ENCODE measurements at places on chromosomes 13 and 19.

GRCh38 chr13:49110913-49111170, 109.3 kb upstream of the MLNR start:
- no peak overlapping the region for H3K4me3 ChIP-seq
- peaks cover 9% of the 10 kb centered on the region for H3K36me3 ChIP-seq
- no peak overlapping the region for H3K27ac ChIP-seq

- H3K4me1 ChIP-seq, result peaks cover 58% of the 10 kb centered on the region
- H3K4me3 ChIP-seq, result no peak overlapping the region
- H3K27ac ChIP-seq, result peak overlapping the region; percentile 61
- DNase-seq, result peak; percentile 94
- H3K27me3 ChIP-seq, result no peaks in the 10 kb centered on the region
These were observed 10.0 kb downstream of the CFD start for GRCh38 chr19:869245-870177.

DNA sequence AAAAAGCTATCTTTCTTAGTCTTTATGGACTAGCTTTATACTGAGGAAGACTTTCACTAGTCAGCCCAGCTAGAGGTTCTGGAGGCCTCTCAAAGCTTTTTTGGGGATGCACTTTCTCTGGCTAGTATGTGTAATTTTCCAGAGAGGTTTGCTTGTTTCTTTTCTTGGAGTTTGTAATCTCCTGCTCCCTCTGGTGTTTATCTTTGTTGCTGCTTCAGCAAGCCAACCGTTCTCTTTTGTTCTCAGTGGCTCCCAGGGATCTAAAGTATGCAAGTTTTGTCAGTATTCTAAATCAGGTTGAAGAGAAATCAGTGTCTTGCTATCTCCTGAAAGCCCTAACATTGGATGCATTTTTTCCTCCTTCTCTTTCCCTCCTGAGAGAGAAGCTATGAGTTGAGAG, 121.1 kb upstream of the MYO16 start:
- H3K4me1 ChIP-seq, result no peaks in the 10 kb centered on the region
- H3K4me3 ChIP-seq, result no peak overlapping the region
- no peaks in the 10 kb centered on the region for H3K27me3 ChIP-seq
- H3K36me3 ChIP-seq, result no peaks in the 10 kb centered on the region
- peak; percentile 41 for DNase-seq
- no peak overlapping the region for H3K27ac ChIP-seq

DNA sequence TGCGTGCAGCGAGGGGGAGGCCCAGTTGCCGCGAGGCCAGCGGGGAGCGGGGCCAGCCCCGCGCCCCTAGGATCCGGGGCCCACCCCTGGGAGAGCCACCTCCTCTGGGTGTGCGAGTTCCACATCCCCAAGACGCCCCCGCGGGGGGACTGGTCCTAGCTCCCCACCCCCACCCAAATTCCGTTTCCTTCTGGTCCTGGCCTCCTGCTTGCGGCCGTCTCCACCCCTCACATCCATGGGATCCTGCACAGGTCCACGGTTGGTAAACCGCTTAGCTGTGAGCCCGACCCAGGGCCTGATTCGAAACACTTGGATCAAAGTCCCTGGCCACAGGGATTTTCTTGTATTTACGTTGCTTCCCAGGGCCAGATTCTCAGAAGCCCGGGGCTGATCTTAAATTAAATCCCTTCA, 324 bp upstream of the FBXO17 start:
- peak; percentile 61 for DNase-seq
- H3K4me1 ChIP-seq, result peaks cover 17% of the 10 kb centered on the region
- H3K4me3 ChIP-seq, result peak overlapping the region; percentile 83
- peak overlapping the region; percentile 97 for H3K27ac ChIP-seq
- H3K36me3 ChIP-seq, result peaks cover 3% of the 10 kb centered on the region

DNA sequence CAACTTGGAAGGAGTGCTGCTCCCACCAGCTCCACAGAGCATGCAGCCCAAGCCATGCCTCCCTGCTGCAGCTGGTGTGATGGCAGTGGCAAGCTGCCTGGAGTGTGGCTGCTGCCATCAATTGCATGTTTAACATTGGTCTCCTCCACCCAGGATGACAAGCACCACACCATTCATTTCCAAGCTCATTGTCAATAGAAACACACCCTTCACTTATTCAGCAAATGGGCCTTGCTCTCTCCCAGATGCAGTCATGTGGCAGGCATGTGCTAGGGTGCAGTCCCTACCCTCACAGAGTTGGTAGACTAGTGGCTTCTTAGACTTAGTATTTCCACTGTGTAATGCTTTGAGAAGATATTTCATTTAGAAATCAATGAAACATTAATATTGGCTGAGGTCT, 70.8 kb upstream of the FGF14 start:
- H3K36me3 ChIP-seq, result no peaks in the 10 kb centered on the region
- H3K27me3 ChIP-seq, result no peaks in the 10 kb centered on the region
- no peak for DNase-seq
- no peak overlapping the region for H3K4me3 ChIP-seq
- no peaks in the 10 kb centered on the region for H3K4me1 ChIP-seq
- H3K27ac ChIP-seq, result no peak overlapping the region

DNA sequence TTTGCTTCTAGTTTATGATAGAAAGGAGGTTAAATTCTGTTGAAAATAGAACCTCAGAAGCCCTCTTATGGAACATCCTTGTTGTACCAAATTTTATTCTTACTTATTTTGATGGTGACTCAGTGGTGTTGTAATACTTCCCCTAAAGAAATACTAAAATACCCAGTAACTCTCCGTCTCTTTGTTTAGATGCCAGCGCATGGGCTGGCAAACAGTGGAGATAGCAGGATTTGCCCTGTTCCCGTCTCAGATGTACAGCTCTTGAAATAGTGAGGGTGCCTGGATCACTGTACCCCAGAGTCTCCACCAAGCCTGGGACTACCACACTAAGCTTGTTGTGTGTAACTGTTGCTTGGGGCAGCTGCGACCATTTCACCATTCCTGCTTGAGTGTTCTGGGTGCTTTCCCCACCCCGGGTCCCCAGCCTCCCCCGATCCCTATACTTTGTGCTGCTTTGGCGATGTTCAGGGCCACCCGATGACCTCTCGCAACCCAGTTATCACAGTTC, 67.0 kb upstream of the TEX29 start:
- H3K4me3 ChIP-seq, result no peak overlapping the region
- peaks cover 45% of the 10 kb centered on the region for H3K36me3 ChIP-seq
- DNase-seq, result no peak
- no peak overlapping the region for H3K27ac ChIP-seq

- H3K4me3 ChIP-seq, result peak overlapping the region; percentile 67
- DNase-seq, result peak; percentile 23
- no peaks in the 10 kb centered on the region for H3K27me3 ChIP-seq
These were observed 10.3 kb downstream of the IL17D start for GRCh38 chr13:20713751-20714150.

DNA sequence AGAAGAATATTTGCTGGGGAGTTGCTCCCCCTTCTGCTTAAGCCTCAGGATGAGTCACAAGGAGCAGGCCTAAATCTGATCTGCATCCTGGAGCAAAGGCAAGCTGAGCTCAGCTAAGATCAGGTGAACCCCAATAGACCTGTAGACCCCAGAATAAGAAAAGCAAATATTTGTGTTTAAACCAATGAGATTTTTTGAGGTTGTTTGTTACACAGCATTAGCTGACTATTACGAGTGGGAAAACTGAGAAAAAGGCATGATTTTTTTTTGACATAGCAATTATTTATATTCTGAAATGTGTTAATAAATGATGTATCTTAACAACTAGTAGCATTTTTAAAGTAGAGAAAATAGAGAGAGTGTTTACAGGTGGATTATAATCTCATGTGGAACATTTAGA, 45.1 kb downstream of the ADGRE3 start:
- H3K4me1 ChIP-seq, result no peaks in the 10 kb centered on the region
- no peak for DNase-seq
- no peak overlapping the region for H3K4me3 ChIP-seq
- H3K27ac ChIP-seq, result no peak overlapping the region
- no peaks in the 10 kb centered on the region for H3K36me3 ChIP-seq
